Right atrium auricular region (tissue), 2 donors: ENCODE measurements at places on chromosomes 2 and 18. TPM values are rescaled to one million over a fixed set of nuclear protein-coding genes. Genes with fewer than 3 reads are reported as not detected.

DNA sequence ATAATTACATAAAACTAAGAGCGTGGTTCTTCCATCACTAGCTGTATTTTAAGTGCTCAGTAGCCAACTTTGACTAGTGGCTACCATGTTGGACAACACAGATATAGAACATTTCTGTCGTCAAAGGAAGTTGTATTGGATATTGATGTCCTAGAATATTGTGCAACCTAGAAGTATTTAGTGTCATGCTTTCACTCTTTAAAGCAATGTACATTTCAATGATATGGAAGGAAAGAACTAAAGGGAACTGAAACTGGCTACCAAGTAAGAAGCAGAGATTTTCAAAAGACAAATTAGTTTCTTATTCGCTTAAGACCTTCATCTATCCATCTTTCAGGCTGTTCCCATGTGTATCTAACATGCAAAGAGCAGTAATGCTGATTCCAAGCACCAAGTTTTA, 85.4 kb upstream of the EML6 start:
- H3K27me3 ChIP-seq = no peaks in the 10 kb centered on the region
- peak overlapping the region; percentile 54 for H3K27ac ChIP-seq

DNA sequence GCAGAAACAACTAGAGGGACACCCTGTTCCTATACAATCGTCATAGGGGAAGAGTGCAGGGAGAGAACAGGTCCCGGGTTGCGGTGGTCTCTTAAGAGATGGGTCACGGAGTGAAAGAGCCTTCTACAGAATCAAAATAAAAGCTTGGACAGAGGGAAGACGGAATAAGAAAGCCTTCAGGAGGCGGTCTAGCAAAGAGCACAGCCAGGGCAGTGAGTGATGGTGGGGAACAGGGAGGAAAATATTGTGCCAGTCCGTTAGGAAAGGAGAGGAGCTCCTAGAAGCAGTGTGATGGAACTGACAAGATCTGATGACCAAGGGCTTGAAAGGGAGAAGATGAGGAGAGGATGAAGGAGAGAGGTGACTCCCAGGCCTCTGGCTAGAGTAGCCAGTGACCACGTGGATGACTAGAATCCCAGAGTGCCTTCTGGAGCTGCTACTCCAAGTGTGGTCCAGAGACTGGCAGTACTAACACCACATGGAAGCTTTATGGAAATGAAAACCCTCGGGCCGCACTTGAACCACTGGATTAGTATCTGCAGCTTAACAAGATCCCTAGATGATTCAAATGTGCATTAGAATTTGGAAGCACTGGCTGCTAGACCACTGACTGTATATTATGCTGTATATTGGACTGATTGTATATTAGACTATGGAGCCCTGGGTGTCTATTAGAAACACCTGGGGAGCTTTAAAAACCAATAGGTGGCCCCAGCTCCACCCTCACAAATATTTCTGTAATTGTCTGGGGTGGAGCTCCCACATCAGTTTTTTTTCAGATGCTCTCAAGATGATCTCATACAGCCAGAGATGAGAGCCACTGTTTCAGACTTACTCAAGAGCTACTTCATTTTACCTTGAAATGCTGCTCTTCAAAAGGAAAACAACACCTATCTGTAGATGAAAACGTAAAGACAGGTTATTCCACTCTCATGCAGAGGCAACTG, 1.1 kb upstream of the EVA1A start:
- H3K27me3 ChIP-seq = no peaks in the 10 kb centered on the region
- DNase-seq = no peak
- H3K4me3 ChIP-seq = no peak overlapping the region
- peaks cover 13% of the 10 kb centered on the region for H3K4me1 ChIP-seq

The VIT gene
- total RNA-seq = 12.3 TPM

GRCh38 chr2:133710613-133711012, 142.3 kb upstream of the NCKAP5 start:
- no peak for DNase-seq
- H3K36me3 ChIP-seq = no peaks in the 10 kb centered on the region
- no peaks in the 10 kb centered on the region for H3K4me1 ChIP-seq

GRCh38 chr2:216603884-216604245, 29.4 kb upstream of the IGFBP2 start:
- H3K4me3 ChIP-seq = no peak overlapping the region
- DNase-seq = no peak
- no peak overlapping the region for H3K27ac ChIP-seq
- H3K4me1 ChIP-seq = peaks cover 8% of the 10 kb centered on the region
- H3K36me3 ChIP-seq = no peaks in the 10 kb centered on the region

GRCh38 chr2:4931721-4932365, 760.3 kb upstream of the SOX11 start:
- H3K4me3 ChIP-seq = no peak overlapping the region
- DNase-seq = no peak
- no peaks in the 10 kb centered on the region for H3K36me3 ChIP-seq
- no peaks in the 10 kb centered on the region for H3K4me1 ChIP-seq
- no peaks in the 10 kb centered on the region for H3K27me3 ChIP-seq
- H3K27ac ChIP-seq = no peak overlapping the region

The LIMS3 gene
- total RNA-seq = 4.6 TPM

The SCN2A gene
- total RNA-seq = 0.39 TPM

DNA sequence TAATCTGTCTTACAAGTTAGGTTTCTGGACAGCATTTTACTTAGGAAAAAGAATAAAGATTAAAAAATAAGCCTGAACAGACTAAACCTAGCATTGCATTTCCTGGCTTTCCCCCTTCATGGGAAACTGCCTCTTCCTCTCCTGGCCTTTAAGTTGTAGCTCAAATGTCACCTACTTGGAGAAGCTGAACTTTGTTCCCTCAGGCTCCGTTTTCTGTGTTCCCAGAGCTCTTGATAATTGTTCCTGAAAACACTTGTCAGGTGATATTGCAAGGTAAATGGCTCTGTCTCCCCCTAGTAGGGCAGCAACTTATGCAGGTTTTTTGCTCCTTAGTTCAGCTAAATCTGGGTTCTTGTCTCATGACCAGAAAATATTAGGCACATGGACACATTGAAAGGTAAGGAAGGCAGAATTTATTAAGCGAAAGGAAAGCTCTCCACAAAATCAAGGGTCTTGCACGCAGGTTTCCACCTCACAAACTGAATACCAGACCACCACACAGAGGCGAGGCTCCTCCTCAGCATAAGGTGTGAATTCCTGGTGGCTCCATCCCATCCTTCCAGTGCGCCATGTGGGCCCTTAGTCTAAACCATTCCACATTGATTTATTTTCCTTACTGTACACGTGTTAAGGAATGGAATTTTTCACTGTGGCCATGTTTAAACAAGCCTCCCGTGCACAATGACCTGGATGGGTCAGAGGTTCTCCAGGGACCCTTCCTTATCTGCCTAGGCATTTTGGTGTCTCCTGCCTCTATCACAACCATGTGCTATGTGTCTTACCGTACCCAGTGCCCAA, 229.3 kb downstream of the HNMT start:
- H3K27me3 ChIP-seq = no peaks in the 10 kb centered on the region
- H3K4me1 ChIP-seq = no peaks in the 10 kb centered on the region
- no peak overlapping the region for H3K4me3 ChIP-seq
- H3K36me3 ChIP-seq = no peaks in the 10 kb centered on the region
- H3K27ac ChIP-seq = no peak overlapping the region

GRCh38 chr2:239529313-239530015, 128.6 kb upstream of the HDAC4 start:
- H3K27ac ChIP-seq = no peak overlapping the region
- H3K4me1 ChIP-seq = no peaks in the 10 kb centered on the region
- no peak for DNase-seq
- no peak overlapping the region for H3K4me3 ChIP-seq
- H3K27me3 ChIP-seq = no peaks in the 10 kb centered on the region

GRCh38 chr2:149313512-149313972, 16.8 kb upstream of the LYPD6 start:
- DNase-seq = no peak
- no peaks in the 10 kb centered on the region for H3K36me3 ChIP-seq
- H3K27ac ChIP-seq = no peak overlapping the region
- H3K4me3 ChIP-seq = no peak overlapping the region

DNA sequence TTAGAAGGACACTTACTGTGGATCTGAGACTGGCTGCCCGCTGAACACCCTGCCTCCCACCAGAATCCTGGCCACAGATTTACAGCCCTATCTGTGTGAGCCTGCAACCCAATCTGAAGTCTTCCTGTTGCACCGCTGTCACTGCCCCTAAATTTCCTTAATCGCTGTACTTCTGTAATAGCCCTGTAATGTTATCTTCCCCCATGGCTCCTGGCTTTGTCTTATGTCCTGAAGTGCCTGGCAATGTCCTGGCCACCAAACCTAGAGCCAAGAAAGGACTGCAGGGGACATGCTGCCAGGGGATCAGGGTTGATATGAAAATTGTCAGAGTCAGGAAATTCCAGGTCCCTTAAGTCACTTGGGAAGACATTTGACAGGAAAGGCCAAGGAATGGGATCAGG, 52.7 kb downstream of the FHOD3 start:
- H3K36me3 ChIP-seq = no peaks in the 10 kb centered on the region
- no peak for DNase-seq
- H3K4me1 ChIP-seq = no peaks in the 10 kb centered on the region
- H3K4me3 ChIP-seq = no peak overlapping the region
- H3K27me3 ChIP-seq = no peaks in the 10 kb centered on the region
- H3K27ac ChIP-seq = no peak overlapping the region

DNA sequence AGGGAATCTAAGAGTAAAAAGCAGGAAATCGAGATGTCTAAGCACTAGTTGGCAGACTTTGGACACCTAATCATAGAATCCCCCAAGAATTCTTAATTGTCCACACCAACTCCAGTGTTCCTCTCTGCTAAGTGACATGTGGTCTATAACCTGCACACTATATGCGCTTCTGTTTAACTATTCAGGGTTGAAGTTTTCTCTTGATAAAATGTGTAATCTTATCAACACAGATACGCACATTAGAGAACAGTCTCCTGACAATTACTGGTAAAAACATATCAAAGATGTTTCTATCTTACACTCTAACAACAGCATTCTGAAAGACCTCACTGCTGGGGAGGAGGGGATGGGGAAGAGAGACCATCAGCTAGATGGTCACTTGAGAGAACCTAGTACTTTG, 3.9 kb downstream of the ABCB11 start:
- H3K36me3 ChIP-seq = no peaks in the 10 kb centered on the region
- no peak overlapping the region for H3K4me3 ChIP-seq
- H3K27me3 ChIP-seq = no peaks in the 10 kb centered on the region
- no peak for DNase-seq
- no peak overlapping the region for H3K27ac ChIP-seq

- DNase-seq = no peak
- H3K4me1 ChIP-seq = no peaks in the 10 kb centered on the region
- no peak overlapping the region for H3K27ac ChIP-seq
- no peaks in the 10 kb centered on the region for H3K36me3 ChIP-seq
Measured at GRCh38 chr18:9287036-9287435, 47.5 kb upstream of the TWSG1 start.

DNA sequence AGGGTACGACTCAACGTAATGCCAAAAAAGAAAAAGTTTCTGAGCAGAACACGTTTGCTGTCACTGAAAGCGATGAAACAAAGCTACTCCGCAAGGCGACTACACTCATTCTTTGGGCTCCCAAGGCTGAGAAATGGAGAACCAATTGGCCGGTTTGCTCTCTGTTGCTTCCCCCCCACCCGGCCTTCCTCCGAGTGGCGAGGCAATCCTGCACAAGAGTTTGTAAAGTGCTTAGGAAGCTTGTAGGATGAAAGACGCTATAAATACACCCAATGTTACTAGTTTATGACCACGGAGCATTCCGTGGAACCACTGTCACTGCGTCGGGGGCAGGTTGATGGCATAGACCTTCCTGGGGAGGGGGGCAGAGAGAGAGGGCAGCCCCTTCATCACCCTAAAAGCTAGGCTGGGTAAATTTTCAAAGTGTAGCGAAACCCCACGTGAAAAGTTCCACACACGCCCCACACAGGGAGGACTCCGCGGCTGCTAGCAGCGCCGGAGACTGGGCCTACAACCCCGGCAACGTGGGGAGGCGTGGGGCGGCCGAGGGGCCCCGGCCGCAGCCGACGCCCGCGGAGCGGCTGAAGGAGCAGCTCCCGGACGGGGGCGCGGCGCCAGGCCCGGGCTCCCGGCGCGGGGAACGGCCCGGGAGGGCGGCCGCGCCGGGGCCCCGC, 915 bp downstream of the CUL3 start:
- no peak for DNase-seq
- peak overlapping the region; percentile 81 for H3K4me3 ChIP-seq
- H3K4me1 ChIP-seq = peaks cover 49% of the 10 kb centered on the region
- no peaks in the 10 kb centered on the region for H3K27me3 ChIP-seq

GRCh38 chr2:45340318-45340717, 270.7 kb downstream of the SRBD1 start:
- H3K4me3 ChIP-seq = no peak overlapping the region
- no peaks in the 10 kb centered on the region for H3K27me3 ChIP-seq
- DNase-seq = peak; percentile 16
- H3K36me3 ChIP-seq = no peaks in the 10 kb centered on the region
- H3K4me1 ChIP-seq = no peaks in the 10 kb centered on the region
- H3K27ac ChIP-seq = no peak overlapping the region

- no peak overlapping the region for H3K27ac ChIP-seq
- DNase-seq = no peak
- H3K36me3 ChIP-seq = no peaks in the 10 kb centered on the region
Measured at GRCh38 chr2:156687715-156688114, 251.5 kb downstream of the GPD2 start.

The ZNF385B gene
- 33.3 TPM for total RNA-seq
